ENCODE measurements at places on chromosomes 1 and 21.

DNA sequence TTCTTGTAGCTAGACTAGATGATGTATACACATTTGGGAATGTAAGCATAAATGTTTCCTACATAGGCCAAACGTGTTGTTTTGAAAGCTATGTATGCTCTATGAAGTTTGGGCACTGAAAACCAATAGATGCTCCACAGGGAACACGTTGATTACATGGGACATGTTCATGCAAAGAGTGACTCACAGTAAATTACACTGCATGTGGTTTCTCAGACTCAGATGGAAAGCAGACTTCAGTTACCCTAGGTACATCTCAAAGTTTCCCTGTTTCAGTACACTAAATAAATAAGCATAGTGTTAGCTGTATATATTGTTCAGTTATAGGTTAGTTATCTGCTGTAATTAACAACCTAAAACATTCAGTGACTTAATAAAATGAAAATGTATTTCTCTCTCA, 301.9 kb upstream of the RUNX1 start:
- DNase-seq = peak; percentile 67

DNA sequence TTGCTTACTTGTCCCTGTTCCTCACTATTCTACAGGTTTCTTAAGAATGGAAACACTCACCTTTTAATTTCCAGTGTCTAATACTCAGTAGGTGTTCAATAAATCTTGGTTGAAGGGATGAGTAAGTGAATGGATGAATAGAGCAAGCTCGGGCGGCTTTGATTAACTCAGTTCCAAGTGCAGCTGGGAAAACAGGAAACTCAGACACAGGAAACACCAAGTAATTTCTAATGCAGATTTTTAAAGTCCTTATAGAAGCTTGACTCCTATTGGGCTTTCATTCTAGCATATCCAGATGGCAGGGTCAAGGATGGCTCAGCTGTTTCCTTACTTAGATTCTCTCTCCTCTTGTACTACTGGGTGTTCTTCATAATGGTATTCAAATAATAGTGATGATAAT, 14.0 kb downstream of the CAMK1G start:
- no peak for DNase-seq

- no peak for DNase-seq
Observed at GRCh38 chr1:204598319-204598969, 82.2 kb downstream of the MDM4 start.

DNA sequence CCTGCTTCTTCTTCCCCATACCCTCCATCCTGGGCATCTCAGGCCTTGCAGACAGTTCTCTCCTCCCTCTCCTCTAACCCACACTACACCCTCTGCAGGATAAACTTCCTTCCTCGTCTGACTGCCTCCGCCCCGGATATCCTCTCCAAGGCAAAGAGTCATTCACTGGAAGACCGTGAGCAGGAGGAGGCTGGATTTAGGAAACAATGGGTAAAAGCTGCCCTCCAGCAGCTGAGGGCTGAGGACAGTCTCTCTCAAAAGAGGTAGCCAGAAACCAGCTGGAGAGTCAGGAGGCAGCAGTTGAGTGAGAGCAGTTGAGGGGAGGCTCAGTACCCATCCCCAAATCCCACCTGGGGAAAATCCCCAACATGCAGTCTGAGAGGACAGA, 1.4 kb downstream of the CSRP1 start:
- peak; percentile 71 for DNase-seq

GRCh38 chr21:46120301-46121285, 22.7 kb downstream of the COL6A2 start:
- DNase-seq = no peak

GRCh38 chr1:147504801-147505311, 36.4 kb upstream of the BCL9 start:
- DNase-seq = peak; percentile 7

DNA sequence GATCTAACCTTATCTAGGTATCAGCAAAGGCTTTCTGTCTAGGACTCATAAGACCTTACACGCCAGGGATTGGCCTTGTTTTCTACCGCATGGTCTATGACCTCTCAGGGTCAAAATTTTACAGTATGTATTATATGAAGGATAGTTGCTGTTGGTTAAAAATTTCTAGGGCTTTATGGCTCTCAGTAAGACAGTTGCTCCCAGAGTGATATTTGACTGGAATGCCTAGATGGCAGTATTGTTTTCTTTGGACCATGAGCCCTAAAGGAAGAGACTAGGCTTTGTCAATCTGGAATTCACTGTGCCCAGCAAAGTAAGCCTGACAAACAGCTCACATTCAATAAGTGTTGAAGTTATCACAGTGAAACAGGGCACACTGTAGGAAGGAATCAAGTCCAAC, 37.6 kb downstream of the C1orf87 start:
- no peak for DNase-seq

GRCh38 chr1:63615768-63616420, 22.7 kb downstream of the PGM1 start:
- peak; percentile 74 for DNase-seq

DNA sequence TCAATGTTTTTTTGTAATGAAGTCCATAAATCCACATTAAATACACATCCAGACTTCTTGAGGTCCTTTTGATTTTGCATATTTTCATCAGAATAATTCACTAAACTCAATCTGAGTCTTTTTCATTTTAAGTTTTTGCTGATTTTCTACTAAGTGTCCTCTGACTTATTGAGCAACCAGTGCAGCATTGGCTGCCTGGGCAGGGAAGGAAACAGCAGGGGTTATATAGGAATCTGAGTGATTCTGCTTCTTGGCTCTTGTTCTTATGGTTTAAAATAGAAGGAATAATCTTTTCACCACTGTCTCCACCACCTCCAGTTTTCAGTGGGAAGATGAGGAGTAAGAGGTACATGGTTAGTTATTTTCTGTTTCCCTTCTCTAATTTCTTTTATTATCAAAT, 88.4 kb downstream of the ST6GALNAC5 start:
- peak; percentile 54 for DNase-seq

DNA sequence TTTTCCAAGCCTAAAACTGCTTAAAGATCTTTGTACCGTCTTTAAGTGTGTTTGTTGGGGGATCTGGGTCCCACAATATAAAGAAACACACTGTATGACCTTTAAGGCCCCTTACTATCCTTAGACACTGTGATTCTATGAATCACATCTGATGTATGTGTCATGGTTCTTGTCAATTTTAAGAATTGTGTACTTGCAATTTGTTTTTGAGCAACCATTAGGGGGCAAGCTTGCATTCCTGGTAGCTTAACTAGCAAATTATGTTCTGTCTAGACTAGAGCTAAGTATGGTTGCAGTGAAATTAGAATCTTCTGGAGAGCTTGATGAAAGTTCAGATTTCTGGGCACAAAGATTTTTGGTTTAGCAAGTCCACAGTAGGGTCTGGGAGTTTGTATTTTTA, 219.5 kb downstream of the TPR start:
- DNase-seq = peak; percentile 88

- no peak for DNase-seq
Observed at GRCh38 chr1:91672601-91673161, 172.0 kb downstream of the CDC7 start.

DNA sequence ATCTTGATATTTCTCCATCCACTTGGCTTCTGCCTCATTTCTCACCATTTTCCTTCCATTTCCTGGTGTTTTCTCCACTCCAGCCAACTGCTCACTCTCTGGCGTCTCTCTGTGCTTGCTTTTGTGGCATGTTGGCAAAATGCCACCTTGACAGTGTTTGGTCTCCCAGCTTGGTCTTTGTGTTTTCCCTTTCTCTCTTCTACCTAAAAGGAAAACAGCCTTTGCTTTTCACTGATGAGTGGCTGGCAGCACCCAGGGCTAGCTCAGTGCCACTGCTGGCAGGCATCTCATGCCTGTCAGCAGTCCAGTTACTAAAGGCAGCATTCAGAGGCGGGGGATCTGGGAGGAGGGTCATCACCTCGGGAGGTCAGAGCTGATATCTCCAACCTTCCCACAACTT, 55.3 kb upstream of the DSCAM start:
- no peak for DNase-seq

- DNase-seq = peak; percentile 67
Observed at GRCh38 chr1:23980728-23981070, 572 bp upstream of the SRSF10 start.

DNA sequence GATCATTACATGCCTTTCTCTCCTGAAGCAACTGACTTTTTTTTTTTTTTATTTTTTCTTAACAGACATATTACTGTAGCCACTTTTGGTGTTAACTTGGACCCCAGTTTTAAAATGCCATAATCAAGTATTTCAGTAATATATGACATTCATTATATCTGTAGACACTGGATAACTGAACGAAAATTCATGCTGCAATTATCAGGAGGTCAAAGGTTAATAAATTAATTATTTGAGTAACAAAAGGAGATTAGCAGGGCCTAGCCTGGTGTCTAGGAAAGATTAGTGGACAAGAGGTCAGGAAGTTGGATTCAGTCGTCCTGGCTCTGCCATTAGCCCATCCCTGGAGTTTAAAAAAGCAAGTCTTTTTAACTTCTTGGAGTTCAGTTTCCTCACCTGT, 168.1 kb downstream of the TGFBR3 start:
- DNase-seq = no peak

DNA sequence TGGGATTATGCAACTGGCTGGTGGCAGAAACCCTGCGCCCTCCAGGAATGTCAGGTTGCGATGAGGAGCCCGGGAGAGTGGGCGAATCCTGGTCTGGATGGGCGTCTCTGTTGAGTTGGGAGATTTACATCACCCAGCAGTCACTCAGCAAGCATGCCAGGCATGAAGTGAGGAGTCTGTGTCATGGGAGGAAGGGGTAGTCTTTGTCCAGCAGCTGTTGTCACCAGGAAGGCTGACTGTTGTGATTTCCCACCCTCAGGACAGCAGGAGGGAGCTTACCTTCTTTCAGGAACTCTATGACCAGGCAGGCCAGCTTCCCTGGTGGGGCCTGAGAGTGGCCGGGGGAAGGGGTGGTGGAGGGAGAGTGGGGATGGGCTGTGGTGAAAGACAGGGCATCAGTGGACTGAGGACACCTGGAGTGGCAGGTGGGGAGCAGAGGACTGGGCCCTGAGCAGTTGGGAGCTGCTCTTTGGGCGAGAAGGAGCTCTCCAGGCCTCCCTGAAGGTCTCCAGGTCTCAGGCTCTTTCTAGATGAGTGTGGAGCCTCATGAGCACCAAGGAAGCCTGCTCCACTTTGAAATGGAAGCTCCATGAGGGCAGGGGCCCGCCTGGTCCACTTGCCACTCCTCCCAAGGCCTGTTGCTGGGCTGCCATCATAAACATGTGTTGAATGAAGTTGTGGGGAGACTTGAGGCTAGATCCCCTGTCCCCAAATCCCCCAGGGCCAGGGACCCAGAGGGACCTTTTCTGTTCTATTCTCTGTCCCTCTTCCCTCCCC, 21.3 kb upstream of the PKP1 start:
- no peak for DNase-seq

- no peak for DNase-seq
Observed at GRCh38 chr21:35268817-35269216, 219.7 kb upstream of the RUNX1 start.

DNA sequence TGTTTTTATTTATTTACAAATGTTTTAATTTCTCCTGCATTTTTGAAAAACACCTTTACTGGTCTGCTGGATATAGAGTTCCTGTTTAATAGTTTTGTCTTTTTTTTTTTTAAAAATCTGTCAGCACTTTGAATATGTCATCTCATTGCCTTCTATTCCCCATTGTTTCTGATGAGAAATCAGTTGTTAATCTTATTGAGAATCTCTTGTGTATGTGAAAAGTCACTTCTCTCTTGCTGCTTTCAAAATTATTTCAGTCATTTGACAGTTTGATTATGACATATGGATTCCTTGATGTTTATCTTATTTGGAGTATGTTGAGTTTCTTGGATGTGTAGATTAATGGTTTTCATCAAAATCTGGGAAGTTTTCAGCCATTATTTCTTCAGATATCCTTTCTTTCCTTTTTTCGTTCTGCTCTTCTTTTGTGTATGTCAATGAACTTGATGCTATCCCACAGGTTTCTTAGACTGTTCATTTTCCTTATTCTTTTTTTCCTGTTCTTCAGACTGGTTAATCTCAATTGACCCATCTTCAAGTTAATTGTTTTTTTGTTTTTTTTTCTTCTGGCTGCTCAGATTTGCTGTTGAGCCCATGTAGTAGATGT, 51.2 kb upstream of the CCDC190 start:
- DNase-seq = no peak

DNA sequence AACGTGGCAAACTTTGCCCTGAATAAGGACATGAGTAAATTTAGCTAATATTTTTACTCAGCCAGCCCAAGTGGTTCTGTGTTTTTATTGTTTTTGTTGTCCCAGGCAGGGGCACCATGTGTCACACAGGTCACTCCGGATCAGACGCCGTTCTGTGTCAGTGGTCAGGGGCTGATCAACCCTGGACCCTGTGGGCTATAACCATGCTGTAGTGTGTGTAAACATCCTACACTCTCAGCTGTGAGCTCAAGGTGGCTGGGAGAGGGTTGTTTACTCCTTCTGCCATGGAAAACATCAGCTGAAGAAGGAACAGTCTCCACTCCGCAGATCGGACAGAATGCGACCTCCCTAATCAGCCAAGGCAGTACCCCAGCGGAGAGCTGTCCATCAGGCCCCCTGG, 26.5 kb upstream of the KCNQ4 start:
- DNase-seq = no peak

GRCh38 chr1:230857822-230858221, 10.5 kb downstream of the C1orf198 start:
- peak; percentile 76 for DNase-seq

DNA sequence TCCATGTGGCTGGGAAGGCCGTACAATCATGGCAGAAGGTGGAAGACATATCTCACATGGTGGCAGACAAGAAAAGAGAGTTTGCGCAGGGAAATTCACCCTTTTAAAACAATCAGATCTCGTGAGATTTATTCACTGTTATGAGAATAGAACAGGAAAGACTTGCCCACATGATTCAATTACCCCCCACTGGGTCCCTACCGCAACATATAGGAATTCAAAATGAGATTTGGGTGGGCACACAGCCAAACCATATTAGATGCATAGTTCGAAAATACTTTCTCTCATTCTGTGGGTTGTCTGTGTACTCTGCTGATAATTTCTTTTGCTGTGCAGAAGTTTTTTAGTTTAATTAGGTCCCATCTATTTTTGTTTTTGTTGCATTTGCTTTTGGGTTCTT, 990.3 kb downstream of the PLA2G4A start:
- peak; percentile 64 for DNase-seq

- no peak for DNase-seq
Observed at GRCh38 chr21:46254208-46254975, 25.8 kb upstream of the LSS start.

DNA sequence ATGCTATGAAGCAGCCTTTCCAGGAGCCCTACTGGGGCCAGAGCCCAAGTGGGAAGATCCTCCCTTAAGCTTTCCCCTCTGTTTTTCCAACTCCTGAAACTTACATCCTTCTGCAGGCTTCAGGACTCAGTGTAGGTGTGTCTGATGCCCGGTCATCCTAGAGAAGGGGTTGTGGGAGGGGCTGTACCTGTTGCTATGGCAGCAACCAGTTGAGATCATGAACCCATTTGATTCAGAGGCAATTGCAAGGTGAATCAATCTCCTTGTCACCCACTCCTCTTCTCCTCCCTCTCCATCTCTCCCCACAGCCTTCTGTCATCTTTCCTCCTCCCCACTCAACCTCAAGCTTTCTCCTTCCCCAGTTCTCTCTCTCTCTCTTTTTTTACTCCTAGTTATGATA, 151.8 kb downstream of the CACNA1E start:
- DNase-seq = no peak
